Globus pallidus (tissue), 1 donor: ENCODE measurements at places on chromosomes 6 and 20.

DNA sequence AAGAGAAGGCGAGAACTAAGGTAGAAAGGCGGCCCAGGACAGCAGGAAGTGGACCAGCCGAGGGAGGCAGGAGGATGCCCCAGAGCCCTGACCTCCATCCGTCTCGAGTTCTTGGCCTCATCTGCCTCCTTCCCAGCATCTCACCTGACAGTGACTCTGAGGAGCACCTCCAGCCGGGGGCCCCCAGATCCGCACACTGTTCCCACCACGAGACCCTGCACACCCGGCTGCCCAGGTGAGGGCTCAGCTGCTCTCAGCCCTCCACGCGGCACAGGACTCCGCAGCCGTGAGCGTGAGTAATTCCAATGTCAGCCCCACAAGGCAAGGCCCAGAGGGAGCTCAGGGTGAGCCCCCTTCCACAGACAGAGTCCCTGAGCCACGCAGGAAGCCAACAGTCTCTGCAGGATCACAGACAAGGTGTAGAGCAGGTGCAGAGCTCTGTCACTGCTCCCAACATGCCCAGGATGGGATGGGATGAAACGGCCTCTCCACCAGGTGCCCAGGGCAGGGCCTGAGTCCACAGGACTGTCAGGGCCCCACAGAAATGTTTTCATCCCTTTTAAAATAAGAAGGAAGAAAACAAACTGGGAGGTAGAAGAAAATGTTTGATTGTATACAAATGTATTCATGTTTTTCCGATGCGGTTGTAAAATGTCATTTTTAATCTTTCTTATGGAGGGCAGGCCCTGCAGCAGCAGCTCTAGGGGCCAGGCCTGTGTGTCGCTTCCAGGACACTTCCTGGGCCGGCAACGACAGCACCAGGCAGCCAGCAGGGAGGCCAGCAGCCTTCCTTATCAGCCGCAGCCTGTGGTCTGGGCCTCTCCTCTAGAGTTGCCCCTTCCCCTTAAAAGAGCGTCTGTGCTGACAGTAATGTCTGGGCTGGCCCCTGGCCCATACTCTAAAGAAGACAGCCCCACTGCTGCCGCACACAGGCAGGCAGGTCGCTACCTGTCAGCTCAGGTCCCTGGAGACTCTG lies 66.9 kb downstream of the DLL1 start:
- DNase-seq: no peak

GRCh38 chr20:50734730-50735679 lies 3.6 kb downstream of the PARD6B start:
- no peak for DNase-seq

DNA sequence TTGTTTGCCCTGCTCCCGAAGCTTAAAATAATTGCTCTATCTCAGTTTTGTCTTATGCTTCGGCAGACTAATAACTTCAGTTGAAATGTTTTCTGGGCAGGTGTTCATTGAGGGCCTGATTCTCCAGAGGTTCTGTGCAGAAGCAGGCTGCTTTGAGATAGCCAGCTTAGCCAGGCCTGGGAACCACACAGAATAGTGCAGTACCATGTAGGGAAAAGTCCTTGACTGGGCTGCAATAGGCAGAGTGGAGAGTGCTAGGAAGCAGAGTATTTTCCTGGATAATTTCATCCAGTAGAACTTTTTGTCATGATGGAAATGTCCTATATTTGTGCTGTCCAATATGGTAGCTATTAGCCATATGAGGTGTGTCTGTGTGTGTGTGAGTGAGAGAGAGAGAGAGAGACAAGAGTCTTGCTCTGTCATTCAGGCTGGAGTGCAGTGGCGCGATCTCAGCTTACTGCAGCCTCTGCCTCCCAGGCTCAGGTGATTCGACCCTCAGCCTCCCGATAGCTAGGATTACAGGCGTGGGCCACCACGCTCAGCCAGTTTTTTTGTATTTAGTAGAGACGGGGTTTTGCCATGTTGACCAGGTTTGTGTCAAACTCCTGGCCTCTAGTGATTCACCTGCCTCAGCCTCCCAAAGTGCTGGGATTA lies 15.9 kb downstream of the TOP1 start:
- DNase-seq: no peak

GRCh38 chr6:109455437-109456110 lies at the start of gene MICAL1:
MICAL1 (minus strand) TSS chr6:109455772; CDS start chr6:109454196, 1,576 bp downstream.
- DNase-seq: peak; percentile 59

DNA sequence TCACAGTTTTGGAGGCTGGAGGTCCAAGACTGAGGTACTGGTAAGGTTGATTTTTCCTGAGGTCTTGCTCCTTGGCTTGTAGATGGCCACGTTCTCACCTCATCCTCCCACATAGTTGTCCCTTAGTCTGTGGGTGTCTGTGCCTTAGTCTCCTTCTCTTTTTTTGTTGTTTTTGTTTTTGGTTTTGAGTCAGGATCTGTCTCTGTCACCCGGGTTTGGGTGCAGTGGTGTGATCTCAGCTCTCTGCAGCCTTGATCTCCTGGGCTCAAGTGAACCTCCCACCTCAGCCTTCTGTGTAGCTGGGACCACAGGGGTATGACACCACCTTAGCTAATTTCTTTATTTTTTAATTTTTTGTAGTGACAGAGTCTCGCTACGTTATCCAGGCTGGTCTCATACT lies 245.2 kb downstream of the PHACTR1 start:
- DNase-seq: no peak

- no peak for DNase-seq
These were observed 6.9 kb upstream of the MANBAL start for GRCh38 chr20:37282556-37282955.

- DNase-seq: no peak
These were observed 50.9 kb downstream of the BTBD9 start for GRCh38 chr6:38588631-38589366.

GRCh38 chr6:151143337-151143736 lies 96.4 kb upstream of the AKAP12 start:
- DNase-seq: no peak
